Hematopoietic multipotent progenitor cell treated with erythropoietin and hydrocortisone succinate and interleukin-3 and kit ligand, for 4 days (in vitro differentiated cells): ENCODE measurements at places on chromosomes 2 and 18.
A peak's percentile ranks its signal among the peaks of the same experiment; 100 is the strongest.

DNA sequence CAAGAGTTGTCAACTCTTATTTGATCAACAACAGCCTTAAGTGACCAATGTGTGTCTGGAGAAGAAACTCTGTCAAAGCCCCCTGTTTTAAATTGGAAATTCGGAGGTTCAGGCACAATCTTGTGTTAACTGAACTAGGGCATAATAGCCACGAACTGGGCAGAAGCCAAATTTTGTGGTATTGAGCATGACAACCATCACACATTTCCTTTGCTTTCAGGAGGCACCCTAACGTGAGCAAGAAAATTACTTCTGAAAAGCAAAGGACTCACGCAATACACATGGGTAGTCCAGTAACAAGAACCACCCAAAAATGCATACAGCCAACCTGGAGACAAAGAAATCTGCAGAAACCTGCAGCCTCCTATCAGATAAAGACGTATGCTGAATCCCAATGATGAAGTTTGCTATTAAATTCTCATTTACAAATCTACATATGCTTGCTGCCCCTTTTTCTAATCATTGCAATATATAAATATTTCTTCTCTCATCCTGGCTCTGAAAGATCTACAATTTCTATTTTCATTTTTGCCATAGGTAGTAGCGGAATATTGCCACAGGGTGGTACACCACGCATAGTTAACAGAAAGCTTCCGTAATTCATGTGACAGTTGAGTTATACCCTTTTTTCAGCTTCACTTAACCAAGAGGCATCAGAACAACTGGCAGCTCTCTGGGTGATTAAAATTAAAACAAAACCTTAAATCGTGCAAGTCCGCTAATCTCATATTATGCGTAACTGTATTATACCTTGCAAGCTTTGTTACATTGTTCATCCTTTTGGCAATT lies 495.8 kb downstream of the NRXN1 start:
- peak; percentile 61 for DNase-seq

- peak; percentile 50 for DNase-seq
Measured at GRCh38 chr18:38690626-38691025, 1125.0 kb upstream of the CELF4 start.

GRCh38 chr2:36013064-36013463 lies 342.5 kb upstream of the CRIM1 start:
- no peak for DNase-seq

DNA sequence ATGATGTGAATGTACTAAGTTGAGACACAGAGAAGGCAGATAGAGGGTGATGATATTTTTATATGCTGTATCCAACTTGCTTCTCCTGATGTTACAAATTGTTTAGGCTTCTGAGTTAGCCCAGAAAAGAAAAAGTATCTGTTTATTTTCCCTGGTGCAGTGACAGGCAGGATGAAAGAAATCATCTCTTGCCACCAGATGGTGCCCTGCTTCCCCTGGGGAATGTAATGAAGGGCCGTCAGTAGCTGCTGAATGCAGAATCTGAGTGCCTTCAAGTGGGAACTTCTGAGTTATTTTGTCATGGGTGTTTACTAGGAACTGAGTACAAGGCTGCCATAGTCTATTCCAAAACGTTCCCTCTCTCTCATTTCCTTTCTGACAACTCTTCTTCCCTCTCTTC lies 525.6 kb downstream of the MBD2 start:
- DNase-seq, result peak; percentile 25

- no peak for DNase-seq
Measured at GRCh38 chr2:23618265-23618664, 233.3 kb downstream of the KLHL29 start.

DNA sequence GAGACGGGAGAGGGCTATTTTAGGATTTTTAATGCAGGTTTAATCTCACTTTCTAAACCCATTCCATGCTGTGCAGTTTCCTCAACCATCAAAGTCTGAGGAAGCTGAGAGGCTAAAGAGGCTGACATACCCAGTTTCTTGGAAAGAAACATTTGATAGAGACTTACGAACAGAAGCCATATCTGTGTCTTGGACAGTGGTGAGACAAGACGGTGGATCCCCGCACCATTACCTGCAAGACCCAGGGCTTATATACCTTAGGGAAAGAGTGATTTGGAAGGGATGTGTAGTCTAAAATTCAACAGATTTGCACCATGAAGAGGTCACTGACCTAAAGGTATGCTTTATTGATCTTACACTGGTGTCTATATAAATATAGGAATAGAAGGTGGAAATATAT lies 13.5 kb downstream of the EEF1B2 start:
- no peak for DNase-seq
